ENCODE measurements at places on chromosomes 3 and 15.

DNA sequence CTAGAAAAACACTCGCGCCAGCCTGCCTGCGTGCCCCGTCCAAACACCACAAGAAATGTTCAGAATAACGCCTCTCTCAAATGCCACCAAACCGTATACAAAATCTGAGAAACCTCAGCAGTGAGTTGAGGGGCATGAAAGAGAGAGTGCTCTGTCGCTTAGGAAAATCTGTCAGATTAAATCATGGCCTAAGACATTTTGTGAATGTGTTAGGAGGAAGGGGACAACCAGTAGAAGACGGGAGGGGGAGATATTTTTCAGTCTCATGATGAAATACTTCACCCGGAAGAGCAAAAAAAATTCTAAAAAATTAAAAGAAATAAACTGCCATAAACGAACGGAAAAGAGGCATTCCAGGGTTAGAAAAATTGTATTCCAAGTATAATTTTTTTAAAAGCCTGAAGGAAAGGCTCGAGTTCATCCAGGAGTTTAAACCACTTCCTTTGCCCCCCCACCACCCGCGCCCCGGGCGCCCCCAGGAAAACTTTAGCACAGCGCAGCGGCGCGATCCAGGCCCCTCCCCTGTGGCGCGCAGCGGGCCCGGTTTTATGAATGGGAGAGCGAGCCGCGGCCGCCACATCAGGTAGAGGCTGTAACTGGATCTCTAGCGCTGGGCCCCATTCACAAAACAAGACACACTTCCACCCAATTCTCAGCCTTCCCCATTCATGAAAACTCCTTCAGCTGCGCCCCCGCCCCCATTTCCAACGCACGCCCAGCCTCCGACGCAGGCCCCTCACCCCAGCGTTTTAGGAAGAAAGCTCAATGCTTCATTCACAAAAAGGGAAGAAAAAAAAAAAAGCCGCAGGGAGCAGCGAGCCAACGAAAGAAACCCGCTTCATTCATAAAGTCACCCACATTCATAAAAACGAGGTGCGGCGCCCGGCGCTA, 1.4 kb downstream of the ETV5 start:
- no peak for DNase-seq

DNA sequence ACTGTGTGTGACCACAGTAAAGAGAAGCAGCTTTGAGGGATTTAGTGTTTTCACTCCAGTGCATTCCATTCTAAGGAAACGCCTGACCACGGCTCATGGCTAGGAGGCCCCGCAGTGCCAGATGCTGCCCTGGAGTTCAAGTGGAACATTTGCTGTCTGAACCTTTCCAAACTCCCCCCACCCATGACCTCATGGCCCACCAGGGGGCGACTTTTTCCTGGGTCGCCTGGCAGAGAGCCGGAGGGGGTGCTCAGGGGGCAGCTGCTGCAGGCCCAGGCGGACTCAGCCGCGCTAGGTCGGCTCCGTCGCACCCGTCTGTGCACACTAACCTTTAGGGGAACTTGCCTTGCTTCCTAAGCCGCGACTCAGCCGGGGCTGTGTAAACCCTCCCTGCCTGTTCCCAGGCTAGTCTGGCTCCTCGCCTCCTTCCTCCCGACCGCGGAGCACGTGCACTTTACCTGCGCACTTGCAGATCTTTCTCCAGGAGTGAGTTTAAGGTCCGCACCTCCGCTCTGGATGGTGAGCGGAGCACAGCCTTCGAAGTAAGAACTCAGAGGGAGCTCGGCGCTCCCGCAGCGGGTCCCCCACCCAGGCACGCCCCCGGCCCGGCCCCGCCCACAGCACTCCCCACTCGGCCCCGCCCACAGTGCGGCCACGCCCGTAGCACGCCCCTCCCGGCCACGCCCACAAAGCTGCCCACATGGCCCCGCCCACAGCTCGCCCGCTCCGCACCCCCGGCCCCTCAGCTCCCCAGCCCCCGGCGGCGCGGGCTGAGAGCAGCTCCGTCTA, at the start of gene OCA2:
OCA2 (minus strand) TSS at position 550 of the 789 bp plus-strand sequence. CDS start 17,441 bp downstream, outside the sequence.
- DNase-seq: no peak

DNA sequence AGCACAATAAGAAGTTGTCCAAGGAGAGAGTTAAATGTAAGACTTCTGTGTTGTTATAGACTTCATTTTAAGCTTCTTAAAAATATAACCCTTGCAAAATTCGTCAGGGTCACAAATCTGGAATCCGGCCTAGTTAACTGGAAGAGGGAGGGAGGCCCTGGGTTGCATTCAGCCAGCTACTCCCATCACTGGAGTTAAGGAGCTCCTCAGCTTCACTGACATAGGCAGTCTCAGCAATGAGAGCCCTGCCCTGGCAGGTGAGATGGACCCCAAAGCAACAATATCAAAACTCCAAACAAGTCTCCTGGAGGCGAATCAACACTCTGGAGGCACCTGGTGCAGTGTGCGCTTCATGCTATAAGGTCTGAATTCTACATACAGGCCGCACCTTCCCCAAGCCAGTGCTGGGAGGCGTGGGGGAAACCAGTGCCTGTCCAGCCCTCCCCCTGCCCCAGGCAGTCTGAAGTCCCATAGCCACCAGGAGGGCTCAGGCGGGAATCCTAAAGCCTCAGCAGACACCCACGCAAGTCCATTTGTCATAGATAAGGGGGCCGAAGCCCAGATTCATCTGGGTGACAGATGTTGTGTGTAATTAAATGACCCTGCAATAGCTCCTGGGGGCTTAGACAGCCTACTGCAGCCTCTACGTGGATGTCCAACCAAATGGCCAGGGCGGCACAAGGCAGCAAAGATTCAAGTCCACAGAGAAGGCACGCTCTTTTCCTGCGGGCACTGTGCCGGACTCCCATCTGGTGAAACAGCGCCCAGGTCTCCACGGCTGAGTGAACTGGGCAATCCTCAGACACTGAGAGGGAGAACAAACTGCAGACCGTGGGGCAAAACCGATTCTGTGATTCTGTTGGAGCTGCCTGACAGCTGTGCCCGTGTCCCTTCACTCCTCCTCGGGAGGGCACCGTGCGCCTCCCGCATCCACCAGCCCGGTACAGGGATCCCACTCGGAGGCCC, 64.9 kb downstream of the ATP10A start:
- DNase-seq: no peak

DNA sequence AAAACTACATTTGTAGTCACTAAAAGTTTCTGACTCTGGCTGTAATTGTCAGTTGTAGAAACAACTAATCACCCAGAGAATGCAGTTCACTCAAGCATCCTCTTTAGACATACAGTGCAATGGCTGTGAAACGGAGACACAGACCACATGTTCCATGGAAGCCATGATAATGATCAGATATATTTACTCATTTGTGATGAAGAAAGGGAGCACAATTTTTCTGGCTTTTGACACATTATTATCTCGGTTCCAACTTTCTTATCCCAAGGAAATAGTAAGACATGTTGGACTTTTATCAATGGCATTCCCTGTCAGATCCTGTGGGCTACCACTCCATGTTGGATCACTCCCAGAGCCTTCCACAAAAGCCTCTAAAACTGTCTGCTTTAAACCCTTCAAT, 215.0 kb upstream of the LRIG1 start:
- no peak for DNase-seq

- no peak for DNase-seq
Observed at GRCh38 chr3:113626503-113627371, 69.7 kb downstream of the USF3 start.

GRCh38 chr3:24551626-24552025, 57.0 kb upstream of the THRB start:
- DNase-seq: no peak

- no peak for DNase-seq
Observed at GRCh38 chr3:182104881-182105280, 393.2 kb downstream of the SOX2 start.
